Large intestine (tissue), 12 donors: ENCODE measurements at places on chromosomes 1 and 21. TPM values are rescaled to one million over a fixed set of nuclear protein-coding genes. Genes with fewer than 3 reads are reported as not detected.
A peak's percentile ranks its signal among the peaks of the same experiment; 100 is the strongest.

DNA sequence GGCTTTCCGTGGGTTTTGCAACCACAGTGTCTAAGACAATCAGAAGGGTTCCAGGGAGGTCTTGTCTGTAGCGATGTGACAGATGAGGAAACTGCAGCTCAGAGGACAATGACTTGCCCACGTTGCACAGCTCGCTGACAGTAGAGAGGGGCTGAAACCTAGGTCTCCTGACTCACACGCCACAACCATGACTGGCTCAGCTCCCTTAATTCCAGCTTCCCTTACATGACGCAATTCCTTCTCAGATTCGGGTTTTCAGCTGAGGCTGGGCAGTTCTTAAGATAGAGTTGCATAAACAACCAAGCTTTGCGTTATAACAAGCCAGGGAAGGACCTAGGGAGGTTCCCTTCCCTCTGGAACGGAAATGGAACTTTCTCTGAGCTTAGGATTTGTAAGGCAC is 36.3 kb downstream of the DHCR24 start:
- peaks cover 70% of the 10 kb centered on the region for H3K36me3 ChIP-seq
- no peaks in the 10 kb centered on the region for H3K27me3 ChIP-seq
- H3K4me3 ChIP-seq = no peak overlapping the region
- no peak overlapping the region for H3K27ac ChIP-seq

C1orf87 gene
- not detected for polyA plus RNA-seq

DNA sequence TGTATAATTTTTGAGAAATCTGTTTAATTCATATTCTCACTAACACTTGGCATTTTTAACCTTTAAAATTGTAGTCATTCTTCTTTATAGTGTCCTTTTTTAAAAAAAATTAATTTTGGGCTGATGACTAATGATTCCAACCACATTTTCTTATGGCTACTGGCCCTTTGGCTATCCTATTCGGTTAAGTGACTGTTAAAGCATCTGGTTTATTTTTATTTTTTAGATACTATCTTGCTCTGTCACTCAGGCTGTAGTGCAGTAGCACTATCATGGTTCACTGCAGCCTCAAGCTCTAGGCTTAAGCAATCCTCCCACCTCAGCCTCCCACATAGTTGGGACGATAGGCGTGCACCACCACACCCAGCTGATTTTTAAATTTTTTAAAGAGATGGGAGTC is 723.2 kb upstream of the CXADR start:
- no peak overlapping the region for H3K4me3 ChIP-seq
- no peak overlapping the region for H3K27ac ChIP-seq
- no peaks in the 10 kb centered on the region for H3K36me3 ChIP-seq

DNA sequence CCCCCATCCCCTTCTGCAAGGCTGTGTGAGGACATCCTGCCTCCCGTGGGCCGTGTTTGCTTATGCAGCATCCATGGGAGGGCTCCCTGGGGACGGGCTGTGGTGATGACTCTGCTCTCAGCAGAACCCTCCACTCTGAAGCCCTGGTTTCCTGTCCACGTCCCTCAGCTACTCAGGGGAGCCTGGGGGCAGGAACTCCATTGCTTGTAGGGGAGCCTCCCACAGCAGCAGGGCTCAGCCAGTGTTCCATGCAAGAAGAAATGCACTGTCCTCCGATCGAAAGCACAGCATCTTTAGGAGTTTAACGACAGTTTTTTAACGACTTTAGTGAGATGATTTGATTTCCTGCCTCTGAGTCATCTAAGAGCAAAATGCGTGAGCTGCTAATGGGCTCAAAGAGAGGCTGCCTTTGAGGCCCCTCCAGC is 8.3 kb upstream of the KCNAB2 start:
- H3K4me3 ChIP-seq = no peak overlapping the region
- H3K4me1 ChIP-seq = peaks cover 5% of the 10 kb centered on the region
- DNase-seq = no peak
- peaks cover 8% of the 10 kb centered on the region for H3K36me3 ChIP-seq
- H3K27ac ChIP-seq = no peak overlapping the region

SPRR2G gene
- polyA plus RNA-seq = not detected

DNA sequence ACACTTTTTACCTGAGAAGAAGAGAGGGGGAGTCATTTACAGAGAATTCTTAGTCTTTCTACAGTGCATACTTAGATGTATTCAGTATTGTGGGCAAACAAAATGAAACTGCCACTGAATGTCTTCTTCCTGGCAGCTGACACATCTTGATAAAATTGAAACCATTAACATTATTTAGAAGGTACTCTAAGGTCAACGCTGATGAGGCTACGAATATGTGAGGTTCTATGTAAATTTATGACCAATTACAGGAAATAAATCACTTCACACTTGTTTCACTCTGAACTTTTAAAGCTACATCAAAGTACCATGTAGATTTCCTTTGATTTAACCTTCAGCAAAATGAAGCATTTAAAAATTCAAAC is 51.3 kb upstream of the GFI1 start:
- H3K36me3 ChIP-seq = no peaks in the 10 kb centered on the region
- no peak overlapping the region for H3K27ac ChIP-seq
- H3K4me3 ChIP-seq = no peak overlapping the region
- H3K27me3 ChIP-seq = no peaks in the 10 kb centered on the region

DNA sequence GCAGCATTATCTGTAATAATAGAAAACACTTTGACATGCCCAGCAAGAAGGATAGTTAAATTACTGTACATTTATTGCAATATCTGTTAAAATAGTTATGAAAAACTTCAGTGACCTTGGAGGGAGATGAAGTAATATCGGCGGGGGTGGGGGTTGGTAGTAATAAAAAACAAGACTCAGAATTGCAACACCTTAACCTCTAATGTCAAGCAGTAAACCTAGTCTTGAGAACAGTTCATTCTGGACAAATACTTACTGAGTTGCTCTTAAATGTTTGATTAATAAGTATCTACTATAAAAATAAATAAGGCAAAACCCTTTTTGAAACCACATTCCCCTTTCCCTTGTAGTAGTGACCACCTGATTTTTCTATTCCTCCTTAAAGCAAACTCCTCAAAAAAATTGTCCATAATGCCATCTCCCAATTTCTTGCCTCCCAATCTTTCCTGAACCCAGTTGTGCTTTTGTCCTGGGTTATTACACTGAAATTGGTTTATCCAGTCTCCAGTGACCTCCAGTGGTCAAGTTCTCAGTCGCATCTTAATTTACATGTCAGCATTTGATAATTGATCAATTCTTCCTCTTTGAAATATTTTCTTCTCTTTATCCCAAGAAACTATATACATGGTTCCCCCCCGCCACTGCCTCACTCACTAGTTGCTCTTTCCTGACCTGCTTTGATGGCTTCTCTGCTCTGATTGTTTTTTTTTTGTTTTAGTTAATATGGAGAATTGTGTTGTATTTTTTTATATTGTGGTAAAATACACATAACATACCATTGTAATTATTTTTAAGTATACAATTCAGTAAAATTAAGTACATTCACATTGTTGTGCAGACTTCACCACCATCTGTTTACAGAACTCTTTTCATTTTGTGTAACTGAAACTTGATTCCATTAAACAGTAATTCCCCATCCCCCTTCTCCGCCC is 36.8 kb downstream of the RAP1A start:
- H3K27ac ChIP-seq = peak overlapping the region; percentile 74
- DNase-seq = peak; percentile 72
- H3K4me1 ChIP-seq = peaks cover 31% of the 10 kb centered on the region

TAS1R3 gene
- polyA plus RNA-seq = 0.69 TPM

GRCh38 chr1:87833166-87833565 is 504.5 kb downstream of the LMO4 start:
- H3K27me3 ChIP-seq = no peaks in the 10 kb centered on the region
- H3K4me1 ChIP-seq = no peaks in the 10 kb centered on the region
- H3K36me3 ChIP-seq = no peaks in the 10 kb centered on the region
- DNase-seq = peak; percentile 16
- H3K27ac ChIP-seq = no peak overlapping the region

- DNase-seq = no peak
- no peaks in the 10 kb centered on the region for H3K4me1 ChIP-seq
Observed at GRCh38 chr1:246262281-246262680, 244.8 kb downstream of the SMYD3 start.

GRCh38 chr1:28074892-28075511 is 13.4 kb downstream of the EYA3 start:
- H3K4me3 ChIP-seq = no peak overlapping the region
- peaks cover under 1% of the 10 kb centered on the region for H3K36me3 ChIP-seq
- no peaks in the 10 kb centered on the region for H3K27me3 ChIP-seq
- no peak for DNase-seq
- no peak overlapping the region for H3K27ac ChIP-seq
- no peaks in the 10 kb centered on the region for H3K4me1 ChIP-seq

CD1B gene
- polyA plus RNA-seq = not detected

DNA sequence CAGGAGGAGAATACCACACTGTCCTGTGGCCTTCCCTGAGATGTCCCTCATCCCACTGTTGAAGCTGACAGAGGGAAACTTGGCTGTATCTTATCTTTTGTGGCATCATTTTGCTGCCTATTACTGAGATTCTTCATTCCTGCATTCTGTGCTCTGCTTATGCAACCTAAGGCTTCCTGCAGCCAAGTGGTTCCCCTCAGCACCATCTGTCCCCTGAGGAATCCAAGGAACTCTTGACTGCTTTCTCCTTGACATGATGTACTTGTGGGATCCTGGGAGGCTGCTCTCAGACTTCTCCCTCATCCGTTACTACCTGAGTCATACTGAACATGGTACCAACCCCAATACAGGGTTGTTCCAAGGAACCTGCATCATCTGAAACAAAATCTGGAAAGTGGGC is 21.1 kb upstream of the RIMKLA start:
- DNase-seq = no peak
- no peaks in the 10 kb centered on the region for H3K36me3 ChIP-seq
- no peaks in the 10 kb centered on the region for H3K27me3 ChIP-seq
- no peak overlapping the region for H3K27ac ChIP-seq
- no peaks in the 10 kb centered on the region for H3K4me1 ChIP-seq
- H3K4me3 ChIP-seq = no peak overlapping the region

OR2AK2 gene
- not detected for polyA plus RNA-seq

GRCh38 chr1:7177438-7178146 is 392.3 kb downstream of the CAMTA1 start:
- no peak overlapping the region for H3K4me3 ChIP-seq
- no peaks in the 10 kb centered on the region for H3K27me3 ChIP-seq

DNA sequence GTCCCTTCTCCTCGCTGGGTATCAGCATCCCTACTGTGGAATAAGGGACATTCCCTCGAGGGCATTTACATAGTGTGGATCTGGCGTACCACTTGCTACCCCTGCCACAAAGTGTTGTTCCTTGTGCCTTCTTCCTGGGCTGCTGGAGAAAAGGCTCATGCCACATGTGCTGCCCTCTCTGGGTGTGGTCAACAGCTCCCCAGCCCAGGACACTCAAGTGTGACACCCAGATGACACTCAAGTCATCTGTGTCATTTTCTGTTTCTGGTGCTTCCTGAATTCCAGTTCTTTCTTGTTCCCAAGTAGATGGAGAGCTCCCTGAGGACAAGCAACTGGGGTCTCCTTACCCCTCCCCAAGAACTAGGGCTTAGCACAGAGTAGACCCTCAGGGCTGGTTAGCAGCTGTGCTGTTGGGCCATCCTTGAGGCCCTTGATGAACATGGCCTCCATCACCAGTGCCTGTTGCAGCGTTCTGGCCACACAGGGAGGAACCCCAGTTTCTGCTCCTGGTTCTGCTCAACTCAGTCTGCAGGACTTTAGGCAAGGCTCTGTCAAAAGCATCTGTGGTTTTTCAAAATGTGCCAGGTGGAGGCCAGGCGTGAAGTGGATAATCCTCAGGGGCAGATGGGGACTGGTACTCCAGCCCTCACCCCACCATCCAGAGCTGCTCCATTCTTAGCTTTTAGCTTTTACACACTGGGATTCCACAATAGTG is 49.0 kb upstream of the CLIC4 start:
- DNase-seq = no peak
- H3K4me1 ChIP-seq = no peaks in the 10 kb centered on the region
- H3K36me3 ChIP-seq = no peaks in the 10 kb centered on the region
- no peak overlapping the region for H3K27ac ChIP-seq

DNA sequence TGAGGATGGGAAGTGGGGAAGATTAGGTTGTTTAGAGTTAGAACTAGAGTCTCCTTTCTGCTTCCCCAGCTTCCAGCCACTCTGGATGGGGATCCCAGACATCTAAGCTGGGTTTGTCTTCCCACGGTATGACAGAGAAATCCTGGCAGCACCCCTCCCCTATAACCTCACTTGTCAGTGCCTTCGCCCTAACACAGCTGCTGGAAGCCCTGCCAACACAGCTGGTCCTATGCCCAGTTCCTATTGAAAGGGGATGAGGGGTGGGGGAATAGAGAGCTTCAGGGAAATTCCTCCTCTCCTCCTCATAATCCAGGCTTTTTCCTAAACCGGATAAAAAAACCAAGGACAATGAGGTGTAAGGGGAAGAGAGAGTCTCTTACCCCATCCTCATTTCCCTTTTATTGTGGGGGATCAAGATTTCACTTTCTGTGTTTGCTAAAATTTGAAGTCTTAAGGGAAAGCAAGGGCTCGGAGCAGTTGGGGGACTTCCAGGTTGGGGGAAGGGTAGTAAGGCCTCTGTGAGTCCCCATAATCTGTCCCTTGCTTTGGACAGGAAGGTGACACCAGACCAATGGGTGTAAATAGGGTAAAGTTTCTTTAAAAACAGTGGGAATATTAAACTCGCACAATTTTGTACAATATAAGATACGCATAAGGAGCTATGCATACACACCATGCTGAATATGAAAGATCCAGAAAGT is 590 bp downstream of the TMOD4 start:
- H3K36me3 ChIP-seq = peaks cover 68% of the 10 kb centered on the region
- no peaks in the 10 kb centered on the region for H3K4me1 ChIP-seq
- no peaks in the 10 kb centered on the region for H3K27me3 ChIP-seq
- no peak overlapping the region for H3K4me3 ChIP-seq
- no peak overlapping the region for H3K27ac ChIP-seq
- DNase-seq = no peak

CHIT1 gene
- polyA plus RNA-seq = 0.18 TPM

GRCh38 chr1:10074059-10074851 is 41.5 kb downstream of the UBE4B start:
- H3K4me3 ChIP-seq = no peak overlapping the region
- DNase-seq = peak; percentile 39
- H3K4me1 ChIP-seq = peaks cover 11% of the 10 kb centered on the region
- peaks cover 12% of the 10 kb centered on the region for H3K36me3 ChIP-seq

CFH gene
- polyA plus RNA-seq = 16.4 TPM

- DNase-seq = no peak
- no peaks in the 10 kb centered on the region for H3K27me3 ChIP-seq
- no peaks in the 10 kb centered on the region for H3K36me3 ChIP-seq
- no peak overlapping the region for H3K27ac ChIP-seq
- no peaks in the 10 kb centered on the region for H3K4me1 ChIP-seq
Observed at GRCh38 chr1:180211860-180212229, 18.2 kb upstream of the LHX4 start.
